ENCODE measurements at places on chromosomes 12 and 14. TPM values are rescaled to one million over a fixed set of nuclear protein-coding genes. Genes with fewer than 3 reads are reported as not detected.

The DIO3 gene
- total RNA-seq, result 4.4 TPM

The CD69 gene
- total RNA-seq, result 0.98 TPM

DNA sequence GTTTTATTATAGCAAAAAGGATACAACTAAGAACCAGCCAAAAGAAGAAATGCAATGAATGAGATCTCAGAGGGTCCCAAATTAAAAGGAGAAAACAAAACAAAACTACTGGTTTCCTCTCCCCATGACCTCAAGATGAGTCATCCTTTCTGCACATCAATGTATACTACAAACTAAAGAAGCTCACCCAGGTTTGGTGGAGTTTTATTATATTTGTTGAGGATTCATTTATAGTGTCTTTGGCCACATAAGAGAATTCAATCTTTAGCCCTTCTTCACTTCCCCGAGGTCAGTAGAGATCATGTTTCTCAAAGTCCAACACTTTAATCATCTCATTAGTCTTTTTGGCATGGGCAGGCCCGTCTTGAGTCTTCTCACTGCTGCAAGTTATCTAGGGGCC, 210.6 kb downstream of the SLC6A15 start:
- DNase-seq, result no peak

DNA sequence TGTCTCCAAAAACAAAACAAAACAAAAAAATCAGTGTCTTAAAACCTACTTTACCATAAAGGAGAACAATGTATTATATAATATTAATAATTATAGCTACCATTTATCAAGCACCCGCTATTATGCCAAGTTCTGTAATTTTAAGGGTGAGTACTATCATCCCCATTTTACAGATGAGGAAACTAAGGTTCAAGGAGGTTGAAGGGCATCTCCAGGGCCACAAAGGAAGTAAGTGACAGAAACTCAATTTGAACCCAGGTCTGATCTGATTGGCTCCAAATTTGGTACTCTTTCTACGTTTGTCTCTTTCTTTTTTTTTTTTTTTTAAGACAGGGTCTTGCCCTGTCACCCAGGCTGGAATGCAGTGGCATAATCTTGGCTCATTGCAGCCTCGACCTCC, 115.4 kb downstream of the BCAT1 start:
- DNase-seq, result no peak

- no peak for DNase-seq
These were observed 429.4 kb downstream of the ZFP36L1 start for GRCh38 chr14:68363466-68363842.

- no peak for DNase-seq
These were observed 59.3 kb upstream of the VASH1 start for GRCh38 chr14:76701981-76702380.

GRCh38 chr14:79555429-79555828, 655.9 kb downstream of the DIO2 start:
- DNase-seq, result no peak

DNA sequence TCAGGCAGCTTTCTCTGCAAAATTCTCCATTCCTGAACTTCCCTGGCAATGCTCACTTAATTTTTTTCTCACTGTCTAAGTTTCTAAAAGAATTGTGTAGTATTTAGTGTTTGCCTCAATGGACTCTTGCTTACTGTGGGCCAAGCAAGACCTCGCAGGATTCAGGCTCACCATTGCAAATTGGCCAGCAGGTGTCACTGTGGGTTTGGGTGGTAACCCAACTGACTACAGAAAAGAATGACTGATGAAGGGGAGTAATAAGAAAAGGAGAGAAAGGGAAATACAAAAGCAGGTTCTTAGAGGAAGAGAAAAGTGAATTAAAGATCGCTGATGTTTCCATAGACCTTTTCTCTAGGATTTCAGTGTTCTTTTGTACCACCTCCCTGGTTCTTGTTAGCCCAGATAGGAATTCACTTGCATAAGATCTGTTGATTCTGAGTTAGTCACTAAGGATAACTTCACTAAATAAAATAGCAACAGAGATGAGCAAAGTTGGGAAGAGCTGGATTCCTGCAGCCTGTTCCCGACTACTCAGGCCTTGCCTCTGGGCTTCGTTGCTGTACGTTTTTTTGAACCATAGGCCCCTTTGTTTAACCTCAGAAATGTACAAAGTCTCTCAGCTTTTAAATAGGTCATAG, 386.5 kb upstream of the DDHD1 start:
- peak; percentile 53 for DNase-seq

The ST8SIA1 gene
- 0.13 TPM for total RNA-seq

DNA sequence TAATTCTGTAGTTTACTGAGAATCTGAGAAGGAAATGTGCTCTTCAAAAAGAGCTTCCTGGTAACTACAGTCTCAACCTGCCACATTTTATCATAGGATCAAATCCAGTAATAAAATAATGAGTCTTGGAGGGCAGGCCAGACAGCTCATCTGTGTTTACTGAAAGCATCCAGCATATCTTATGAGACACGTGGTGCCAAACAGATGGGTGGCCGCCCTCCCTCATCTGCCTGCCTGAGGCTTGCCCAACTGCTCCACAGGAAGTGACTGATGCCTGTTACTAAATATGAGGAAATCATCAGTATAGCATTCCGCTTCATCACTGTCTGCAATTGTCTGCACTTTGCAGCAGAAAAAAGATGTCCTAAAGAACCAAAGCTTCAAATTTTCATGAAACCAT, 13.5 kb downstream of the DHRS7 start:
- peak; percentile 75 for DNase-seq

DNA sequence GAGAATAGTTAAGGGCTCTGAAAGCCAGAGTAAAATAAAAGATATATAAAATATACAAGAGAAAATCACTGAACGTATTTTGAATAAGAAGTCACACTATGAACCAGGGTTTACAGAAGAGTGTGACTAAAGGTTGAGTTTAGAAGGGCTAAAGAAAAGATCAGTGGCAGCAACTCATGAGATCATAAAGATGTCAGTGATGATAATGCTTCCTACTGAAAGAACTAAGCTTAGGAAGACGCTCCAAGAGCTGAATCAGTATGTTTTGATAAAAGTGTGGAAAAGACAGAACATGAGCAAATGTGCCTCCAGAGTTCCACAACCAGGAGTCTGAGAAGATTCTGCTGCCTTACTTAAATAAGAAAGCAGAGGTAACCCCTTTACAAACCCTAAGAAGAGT, 74.6 kb downstream of the KITLG start:
- no peak for DNase-seq

All from Panc1 (cell line).